NCI-H1417 treated with DMSO at 0.1 percent for 48 hours (cell line): ENCODE measurements at places on chromosomes 16 and 17.

GRCh38 chr16:49377196-49377755, 3.7 kb downstream of the C16orf78 start:
- no peak for DNase-seq

GRCh38 chr16:89577055-89577759, 1.6 kb downstream of the CPNE7 start:
- DNase-seq, result no peak

DNA sequence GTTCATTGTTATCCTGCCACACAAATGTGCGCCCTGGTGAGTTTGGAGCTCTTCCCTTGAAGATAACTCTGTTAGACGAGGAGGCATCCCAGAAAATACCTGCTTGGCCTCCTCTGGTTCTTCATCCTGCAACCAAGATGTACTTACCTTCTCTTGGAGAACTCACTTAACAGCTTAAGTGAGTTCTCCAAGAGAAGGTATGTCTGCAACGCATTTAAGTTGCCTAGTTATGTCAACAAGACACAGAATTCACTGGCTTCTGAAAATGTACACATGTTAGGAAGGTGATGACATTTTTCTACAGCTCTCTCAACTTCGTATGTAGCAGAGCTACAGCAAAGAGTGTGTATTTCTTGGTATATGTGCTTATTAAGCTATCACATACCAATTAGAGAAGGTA, 78.6 kb upstream of the NOG start:
- DNase-seq, result no peak

DNA sequence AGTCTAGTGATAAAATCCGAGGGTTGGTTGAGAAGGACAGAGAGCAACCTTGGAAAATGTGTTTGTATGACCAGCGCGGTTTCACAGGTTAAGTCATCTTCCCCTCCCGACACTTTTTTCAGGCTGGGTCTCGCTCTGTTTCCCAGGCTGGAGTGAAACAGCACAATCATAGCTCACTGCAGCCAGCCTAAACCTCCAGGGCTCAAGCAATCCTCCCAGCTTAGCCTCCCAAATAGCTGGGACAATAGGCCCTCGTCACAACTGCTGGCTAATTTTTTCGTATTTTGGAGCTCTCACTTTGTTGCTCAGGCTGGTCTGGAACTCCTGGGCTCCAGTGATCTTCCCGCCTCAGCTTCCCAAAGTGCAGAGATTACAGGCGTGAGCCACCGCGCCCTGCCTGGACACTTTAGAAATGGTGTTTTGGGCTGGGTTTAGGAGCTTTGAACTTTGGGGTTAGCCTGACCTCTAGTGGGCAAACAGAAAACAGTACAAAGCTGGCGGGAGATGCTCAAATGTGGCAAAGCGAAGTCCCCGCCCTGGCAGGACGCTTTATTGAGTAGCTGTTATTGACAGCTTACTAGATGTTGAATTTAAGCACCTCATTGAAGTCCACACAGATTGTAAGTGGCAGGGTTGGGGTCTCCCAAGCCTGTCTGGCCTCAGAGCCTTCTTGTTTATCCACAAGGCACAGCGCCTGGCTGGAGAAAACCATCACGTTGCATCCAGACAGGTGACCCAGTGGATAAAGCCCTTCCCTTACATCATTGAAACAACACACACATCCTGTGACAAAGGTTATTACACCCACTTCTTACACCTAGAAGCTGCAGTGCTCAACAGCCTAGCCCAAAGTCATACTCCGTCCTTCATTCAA, 34.7 kb upstream of the RBBP6 start:
- DNase-seq, result no peak

DNA sequence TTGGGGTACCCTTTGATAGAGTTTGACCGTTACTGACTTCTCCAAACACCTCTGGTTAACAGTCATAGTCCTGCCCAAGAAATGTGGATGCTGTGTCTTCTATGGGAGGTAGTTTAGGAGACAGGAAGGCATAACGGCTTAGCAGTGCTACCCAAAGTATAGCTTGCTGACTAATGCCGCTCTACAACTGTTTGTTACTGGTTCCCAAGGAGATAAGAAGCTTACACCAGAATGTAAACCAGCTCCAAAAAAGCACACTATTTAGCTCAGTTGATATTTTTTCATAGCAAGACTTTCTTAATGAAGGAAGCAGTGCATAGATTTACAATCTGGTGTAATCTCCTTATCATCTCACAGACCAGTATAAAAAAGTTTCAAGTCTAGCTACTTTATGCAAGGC, 95.7 kb downstream of the HS3ST3B1 start:
- DNase-seq, result no peak

DNA sequence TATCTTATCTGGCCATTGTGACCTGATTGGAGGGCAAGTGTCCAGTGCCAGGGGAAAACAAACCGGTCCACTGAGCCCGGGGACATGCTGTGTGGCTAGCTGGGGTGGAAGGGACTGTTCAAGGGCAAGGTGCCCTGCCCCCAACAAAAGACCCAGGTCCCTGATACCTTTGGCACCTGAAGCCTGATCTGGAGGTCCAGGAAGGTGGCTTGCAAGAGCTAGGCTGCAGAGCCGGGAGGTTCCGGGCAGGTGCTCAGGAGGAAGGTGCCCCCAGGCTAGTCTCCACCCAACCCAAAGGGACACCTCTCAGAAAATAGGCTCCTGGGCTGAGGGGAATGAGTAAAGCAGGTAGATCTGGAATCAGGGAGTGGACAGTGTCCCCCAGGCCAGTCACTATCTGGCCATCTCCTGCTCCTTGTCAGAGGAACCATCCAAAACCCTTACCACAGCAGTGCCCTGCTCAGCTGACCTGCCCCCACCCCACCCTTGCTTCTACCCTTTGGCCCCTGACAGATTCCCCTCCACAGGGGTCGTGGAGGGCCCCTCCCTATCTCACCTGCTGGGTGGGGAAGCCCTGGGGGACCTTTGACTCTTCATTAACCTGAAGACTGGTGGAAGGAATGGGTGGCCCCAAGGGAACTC, 6.2 kb downstream of the NAT9 start:
- no peak for DNase-seq

DNA sequence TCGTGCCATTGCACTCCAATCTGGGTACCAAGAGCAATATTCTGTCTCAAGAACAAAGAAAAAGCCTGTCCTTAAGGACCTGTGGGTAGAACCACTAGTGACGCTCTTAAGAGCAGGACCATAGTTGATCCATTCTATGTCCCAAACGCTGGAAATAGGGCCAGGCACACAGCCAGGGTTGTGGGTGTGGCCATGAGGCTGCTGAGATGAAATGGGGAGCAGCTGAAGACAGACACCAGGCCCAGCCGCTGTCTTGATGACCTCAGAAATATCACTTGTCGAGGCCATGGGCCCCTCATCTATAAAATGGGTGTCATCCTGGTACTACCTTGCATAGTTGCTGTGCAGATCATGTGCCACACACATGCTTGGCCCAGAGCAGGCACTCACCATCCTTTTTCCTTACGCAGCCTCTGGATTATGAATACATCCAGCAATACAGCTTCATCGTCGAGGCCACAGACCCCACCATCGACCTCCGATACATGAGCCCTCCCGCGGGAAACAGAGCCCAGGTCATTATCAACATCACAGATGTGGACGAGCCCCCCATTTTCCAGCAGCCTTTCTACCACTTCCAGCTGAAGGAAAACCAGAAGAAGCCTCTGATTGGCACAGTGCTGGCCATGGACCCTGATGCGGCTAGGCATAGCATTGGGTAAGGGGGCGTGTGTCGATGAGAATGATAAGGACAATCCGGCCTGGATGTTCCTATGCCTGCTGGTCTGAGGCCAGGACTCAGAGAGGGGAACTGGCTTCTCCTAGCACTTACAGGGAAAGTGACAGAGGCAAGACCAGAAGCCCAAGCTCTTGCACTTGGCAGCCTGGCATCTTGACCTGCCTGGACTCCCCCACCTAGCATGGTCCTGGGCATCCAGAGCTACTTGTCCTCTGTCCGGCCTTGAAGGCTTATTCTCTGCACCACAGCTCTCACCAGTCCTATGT, 25.5 kb downstream of the CDH5 start:
- DNase-seq, result no peak

- DNase-seq, result no peak
Measured at GRCh38 chr17:48636177-48637018, 10.2 kb upstream of the HOXB9 start.

DNA sequence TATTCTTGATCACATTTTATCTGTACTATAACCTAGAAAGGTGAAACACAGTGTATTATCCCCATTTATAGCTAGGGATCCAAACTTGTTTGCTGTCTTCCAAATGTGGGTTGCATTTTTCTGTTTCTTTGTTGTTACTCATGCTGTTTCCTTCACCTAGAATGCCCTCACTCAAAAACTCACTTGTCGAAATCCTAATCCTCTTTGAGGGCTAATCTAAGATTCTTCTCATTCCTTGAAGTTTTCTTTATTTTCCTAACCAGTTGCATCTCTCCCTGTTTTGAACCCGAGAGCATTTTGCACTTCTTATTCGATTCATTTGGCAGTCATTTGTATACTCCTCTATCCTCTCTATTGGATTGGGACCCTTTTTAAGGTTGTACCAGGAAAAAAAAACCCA, 9.6 kb downstream of the CALCOCO2 start:
- no peak for DNase-seq

- DNase-seq, result no peak
Measured at GRCh38 chr17:32626379-32626791, 139.6 kb downstream of the CDK5R1 start.

DNA sequence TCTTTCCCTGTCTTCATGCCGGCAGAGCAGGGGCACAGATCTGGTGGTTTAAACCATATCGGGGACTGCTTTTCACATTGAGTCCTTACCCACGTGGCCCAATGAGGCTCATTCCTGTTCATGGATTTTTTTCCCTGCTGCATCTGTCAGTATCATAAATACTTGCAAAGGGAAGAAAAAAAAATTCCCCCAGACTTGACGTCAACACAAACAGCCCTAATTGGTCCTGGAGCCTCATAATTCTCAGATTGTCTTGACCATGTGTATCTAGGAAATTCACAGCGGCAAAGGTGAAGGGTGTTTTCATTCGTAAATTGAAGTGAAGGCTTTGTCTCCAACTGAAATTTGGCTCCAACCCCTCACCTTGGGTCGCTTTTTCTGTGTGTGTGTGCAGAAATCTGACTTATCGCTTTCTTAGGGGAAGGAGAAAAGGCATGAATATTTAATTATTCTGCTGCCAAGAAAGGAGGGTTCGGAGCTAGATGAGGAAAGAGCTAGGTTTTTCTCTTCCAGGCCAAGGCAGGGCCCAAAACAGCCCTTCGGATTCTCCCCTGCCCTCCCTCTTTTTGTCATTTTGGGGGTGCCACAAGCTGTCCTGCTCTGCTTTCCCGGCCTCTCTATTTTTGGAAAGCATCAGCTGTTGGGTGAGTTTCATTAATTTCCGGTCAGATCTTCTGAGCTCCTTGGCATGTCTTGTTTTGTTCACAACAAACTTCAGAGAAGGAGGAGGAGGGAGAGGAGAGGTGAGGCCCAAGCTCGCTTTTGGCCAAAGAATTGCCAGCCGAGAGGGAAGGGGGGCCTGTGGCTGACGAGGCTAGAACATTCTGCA, 17.8 kb upstream of the CIBAR2 start:
- DNase-seq, result no peak

GRCh38 chr16:88338111-88338510, 44.6 kb upstream of the ZNF469 start:
- no peak for DNase-seq

GRCh38 chr17:65173284-65173793, 36.2 kb downstream of the RGS9 start:
- DNase-seq, result no peak

DNA sequence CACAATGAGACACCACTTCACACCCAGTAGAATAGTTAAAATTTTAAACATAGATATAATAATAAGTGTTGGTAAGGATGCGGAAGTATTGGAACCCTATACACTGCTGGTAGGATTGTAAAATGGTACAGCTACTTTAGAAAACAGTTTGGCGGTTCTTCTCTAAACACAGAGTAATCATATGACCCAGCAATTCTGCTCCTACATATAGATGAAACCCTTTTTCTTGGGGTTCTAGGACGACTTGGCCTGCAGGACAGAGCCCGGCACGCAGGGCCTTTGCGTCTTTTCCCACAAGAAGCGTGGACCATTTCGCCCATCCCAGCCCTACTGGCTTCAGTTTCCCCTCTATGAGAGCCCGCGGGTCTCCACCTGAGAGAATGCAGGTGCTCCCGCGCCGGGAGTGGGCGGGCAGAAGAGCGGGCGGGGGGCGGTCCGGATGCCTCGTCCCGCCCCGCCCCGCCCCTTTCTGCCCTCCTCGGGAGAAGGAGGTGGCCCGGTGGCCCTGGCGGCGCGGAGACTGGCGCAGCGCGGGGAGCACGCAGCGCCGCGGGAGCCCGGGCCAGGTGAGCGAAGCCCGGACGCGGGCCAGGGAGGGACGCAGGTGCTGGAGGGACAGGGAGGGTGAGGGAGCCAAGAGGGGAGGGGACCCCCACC, at the start of gene SDR42E2:
SDR42E2 (plus strand) TSS at position 508 of the 657 bp plus-strand sequence. CDS start 3,077 bp downstream, outside the sequence.
- no peak for DNase-seq

GRCh38 chr17:75917141-75917916, 12.6 kb upstream of the MRPL38 start:
- no peak for DNase-seq

DNA sequence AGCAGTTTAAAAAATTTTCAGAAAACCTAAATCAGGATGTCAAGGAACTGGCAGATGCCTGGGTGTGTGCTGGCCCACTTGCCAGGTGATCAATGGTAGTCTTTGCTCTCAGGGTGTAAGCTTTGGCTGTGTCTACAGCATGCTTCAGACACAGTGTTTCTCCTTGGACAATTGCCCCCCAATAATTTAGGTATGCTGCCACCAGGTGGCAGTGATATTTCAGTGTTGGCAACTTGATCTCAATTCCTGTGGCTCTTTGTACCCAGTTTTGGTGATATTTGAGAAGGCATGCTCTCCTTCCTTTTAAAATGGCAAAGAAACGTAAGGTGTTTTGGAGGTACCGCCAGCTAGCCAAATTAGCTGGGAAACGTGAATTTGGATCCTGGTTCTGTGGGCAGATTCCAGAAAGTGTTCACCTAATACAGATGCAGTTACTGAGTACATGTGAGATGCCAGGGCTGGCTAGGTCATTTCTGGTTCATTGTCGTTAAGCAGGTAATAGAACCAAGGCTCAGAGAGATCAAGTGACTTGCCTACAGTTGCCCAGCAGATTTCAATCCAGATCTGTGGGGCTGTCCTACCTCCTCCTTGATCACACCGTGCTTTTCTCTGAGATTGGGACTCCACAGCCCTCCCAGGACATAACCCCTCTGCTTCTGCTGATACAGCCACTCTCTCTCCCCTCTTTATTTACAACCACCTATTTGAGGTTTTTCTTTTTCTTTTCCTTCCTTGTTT, 155.6 kb upstream of the PLCG2 start:
- DNase-seq, result peak; percentile 31
